ENCODE measurements at places on chromosomes 7 and 10.

DNA sequence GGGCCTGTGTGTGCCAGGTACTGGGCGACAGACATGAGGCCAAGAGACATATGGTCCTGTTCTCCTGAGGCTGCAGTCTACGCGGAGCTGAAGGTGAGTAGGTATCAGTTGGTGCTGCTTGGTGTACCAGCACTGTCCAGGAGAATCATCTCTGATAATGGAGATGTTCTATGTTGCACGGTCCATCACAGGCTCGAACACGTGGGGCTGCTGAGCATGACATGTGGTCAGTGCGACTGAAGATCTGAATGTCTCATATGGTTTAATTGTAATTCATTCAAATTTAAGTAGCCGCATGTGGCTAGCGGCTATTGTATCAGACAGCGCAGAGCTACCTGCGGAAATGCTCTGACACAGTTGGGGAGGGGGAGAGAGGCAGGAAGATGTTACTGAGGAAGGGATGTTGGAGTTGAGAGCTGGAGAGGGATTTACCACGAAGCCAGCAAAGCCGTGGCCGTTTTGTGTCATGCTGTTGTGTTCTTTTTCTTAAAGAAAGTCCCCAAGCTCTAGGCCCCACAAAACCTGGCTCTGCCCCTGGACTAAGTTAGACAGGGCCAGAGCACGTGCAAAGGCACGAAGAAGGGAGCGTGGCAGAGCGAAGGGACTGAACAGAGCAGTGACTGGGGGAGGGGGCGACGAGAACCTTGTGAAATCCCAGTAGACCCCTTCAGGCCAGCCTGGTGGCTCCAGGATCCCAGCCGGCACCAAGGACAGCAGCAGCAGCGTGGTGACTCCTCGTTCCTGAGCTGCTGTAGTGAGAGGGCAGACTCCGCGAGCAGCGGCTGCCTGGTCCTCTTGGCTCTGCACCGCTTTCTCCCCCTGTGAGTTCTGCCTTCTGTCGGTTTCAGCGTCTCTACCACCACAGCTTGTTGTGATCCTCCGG is 20.0 kb downstream of the SMKR1 start:
- DNase-seq, result no peak

DNA sequence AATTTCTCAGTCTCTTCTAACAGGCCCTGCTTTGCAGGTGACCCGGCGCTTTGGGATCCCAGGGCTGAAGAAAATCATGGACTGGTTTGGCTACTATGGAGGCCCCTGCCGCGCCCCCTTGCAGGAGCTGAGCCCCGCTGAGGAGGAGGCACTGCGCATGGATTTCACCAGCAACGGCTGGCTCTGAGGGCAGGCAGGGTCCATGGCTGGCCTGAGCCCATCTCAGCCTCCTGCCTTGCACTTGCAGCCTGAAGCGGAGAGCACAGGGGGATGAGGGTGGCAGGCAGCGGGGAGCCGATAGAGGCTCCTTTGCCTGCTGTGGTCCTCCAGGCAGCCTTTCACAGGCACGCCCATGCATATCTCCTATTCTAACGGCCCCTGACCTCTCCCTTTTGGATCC is 21.8 kb downstream of the MORN4 start:
- no peak for DNase-seq

GRCh38 chr10:22420787-22421517 is 75.7 kb downstream of the SPAG6 start:
- peak; percentile 61 for DNase-seq

GRCh38 chr7:116801092-116801710 is 61.2 kb upstream of the CAPZA2 start:
- no peak for DNase-seq

- no peak for DNase-seq
Measured at GRCh38 chr7:73761854-73762658, 8.0 kb downstream of the CLDN3 start.

DNA sequence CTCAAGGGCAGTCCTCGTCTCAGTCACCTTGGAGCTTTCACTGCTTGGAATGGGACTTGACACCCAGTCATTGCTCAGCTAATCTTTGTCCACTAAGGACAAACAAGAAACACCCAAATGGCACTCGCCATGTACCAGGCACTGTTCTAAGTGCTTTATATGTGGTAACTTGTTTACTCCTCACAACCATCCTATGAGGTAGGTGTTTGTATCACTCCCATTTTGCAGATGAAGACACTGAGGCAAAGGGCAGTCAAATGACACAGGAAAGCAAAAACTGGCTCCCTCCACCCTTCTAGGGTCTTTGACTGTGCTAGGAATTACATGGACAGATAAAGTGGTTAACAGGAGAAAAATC is 24.7 kb downstream of the DNAJB12 start:
- DNase-seq, result no peak

DNA sequence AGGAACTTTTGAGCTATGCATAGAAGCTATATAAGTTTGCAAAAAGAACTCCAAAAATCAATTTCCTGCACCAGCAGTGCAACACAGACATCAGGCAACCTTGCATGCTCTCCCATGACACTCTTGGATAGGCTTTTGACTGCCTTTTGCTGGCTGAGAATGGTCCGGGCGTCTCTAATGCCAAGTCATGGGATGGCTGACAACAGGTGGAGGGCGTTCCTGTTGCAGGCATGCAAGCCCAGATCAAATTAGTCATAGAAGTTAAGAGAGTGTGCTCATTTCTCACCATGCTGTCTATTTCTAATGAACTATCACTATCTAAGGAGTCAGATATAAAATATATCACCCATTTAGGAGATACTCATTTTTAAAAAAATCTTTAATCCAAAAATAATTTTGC is 8.4 kb downstream of the PLCE1 start:
- DNase-seq, result no peak

- peak; percentile 79 for DNase-seq
Measured at GRCh38 chr10:106111246-106111645, 1053.3 kb downstream of the SORCS1 start.

DNA sequence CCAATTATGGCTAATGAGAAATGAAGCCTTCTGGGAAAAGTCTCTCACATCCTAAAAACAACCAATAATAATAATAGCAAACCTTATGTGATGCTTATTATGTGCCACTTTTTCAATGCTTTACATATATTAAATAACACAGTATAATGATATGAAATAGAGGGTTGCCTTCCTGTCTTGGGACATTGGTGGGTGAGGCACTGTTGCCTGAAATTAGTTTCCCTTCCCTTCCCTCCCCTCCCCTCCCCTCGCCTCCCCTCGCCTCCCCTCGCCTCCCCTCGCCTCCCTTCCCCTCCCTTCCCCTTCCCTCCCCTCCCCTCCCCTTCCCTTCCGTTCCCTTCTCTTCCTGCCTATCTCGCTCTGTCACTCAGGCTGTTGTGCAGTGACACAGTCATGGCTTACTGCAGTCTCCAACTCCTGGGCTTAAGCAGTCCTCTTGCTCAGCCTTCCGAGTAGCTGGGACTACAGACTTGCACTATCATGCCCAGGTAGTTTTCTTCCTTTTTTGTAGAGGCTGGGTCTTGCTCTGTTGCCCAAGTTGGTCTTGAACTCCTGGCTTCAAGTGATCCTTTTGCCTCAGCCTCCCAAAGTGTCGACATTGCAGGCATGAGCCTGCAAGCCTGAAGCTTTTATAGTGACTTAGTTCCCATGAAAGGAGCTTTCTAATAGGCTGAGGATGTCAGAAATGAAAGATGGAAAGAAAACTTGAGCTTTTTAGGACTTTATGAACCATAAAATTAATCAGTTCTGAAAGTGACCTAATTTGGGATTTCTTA is 47.9 kb downstream of the PHTF2 start:
- no peak for DNase-seq
